Right renal pelvis (tissue), 4 donors: ENCODE measurements at places on chromosomes 5 and 9.

DNA sequence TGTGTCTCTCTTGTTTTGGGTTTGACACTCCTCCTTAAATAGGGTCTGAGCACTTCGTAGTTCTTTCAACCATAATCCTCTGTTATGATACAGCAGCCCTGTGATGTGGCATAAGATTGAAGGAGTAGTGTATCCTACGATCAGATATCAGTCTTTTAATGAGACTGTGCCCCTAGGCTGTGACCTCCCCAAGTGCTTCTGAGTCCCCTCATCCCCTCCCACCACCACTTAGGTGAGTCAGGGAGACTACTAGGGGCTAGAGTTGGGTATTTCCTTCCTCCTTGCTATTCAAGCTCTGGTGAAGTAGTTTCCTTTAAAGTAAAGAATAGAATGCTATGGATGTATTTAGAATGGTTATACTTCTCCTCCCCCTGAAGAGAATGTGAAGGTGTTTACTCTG is 637.2 kb upstream of the GRAMD2B start:
- DNase-seq, result no peak

- no peak for DNase-seq
Observed at GRCh38 chr5:143016777-143017516, 246.8 kb downstream of the ARHGAP26 start.

DNA sequence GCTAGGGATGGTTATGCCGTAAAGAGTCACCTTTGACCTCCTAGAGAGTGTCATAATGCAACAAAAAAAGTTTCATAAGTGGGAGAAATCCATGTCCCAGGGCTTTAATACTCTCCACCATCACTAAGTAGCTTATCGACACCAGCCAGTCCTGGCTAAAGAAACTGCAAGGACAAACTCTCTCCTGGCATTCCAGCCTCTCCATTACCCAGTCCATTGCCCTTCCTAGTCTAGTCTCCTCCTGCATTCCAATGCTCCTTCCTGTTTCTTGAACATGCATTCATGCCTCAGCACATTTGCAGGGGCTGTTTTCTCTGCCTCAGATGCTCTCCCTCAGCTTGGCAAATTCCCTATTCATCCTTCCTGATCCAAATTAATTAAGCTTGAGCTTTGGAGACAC is 364.1 kb downstream of the BRINP1 start:
- DNase-seq, result no peak

DNA sequence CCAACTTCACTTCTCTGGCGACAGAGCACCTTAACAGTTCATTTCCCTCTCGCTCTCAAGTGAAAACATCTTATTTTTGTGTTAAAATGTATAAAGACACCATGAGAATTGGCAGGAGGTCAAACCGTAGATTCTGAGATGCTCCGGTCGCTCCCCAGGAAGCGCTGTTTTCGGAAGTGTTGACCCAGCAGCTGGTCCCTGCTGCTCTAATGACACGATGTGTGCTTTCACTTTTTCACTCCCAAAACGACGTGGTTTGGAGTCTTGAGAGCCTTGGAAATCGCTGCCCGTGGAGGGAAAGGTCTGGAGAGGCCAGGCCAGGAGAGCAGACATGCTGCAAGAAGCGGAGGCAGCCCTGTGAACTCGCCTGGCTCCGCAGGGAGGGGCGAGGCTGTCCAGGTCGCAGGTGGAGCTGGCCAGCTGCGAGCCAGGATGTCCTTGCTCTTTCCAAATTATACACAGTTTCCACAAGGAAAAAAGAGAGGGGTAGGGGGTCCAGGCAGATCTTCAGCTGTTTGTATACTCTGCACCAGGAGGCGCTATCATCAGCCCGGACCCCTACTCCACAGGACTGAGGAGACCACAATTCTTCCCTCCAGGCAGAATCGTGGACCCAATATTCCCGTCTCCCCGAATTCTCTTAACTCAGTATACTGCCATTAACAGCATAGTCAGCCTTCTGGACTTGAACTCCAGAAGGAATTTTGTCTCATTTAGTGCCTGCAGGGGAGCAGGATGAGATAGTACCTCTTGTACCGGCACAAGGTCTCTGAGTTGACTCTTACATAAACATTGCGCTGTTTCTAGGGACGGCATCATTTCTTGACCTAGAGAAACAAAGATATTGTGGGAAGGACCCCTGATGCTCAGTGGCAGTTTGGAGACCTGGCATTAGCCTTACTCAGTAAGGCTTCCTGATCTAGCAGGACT is 248.6 kb upstream of the ANKRD55 start:
- peak; percentile 66 for DNase-seq

DNA sequence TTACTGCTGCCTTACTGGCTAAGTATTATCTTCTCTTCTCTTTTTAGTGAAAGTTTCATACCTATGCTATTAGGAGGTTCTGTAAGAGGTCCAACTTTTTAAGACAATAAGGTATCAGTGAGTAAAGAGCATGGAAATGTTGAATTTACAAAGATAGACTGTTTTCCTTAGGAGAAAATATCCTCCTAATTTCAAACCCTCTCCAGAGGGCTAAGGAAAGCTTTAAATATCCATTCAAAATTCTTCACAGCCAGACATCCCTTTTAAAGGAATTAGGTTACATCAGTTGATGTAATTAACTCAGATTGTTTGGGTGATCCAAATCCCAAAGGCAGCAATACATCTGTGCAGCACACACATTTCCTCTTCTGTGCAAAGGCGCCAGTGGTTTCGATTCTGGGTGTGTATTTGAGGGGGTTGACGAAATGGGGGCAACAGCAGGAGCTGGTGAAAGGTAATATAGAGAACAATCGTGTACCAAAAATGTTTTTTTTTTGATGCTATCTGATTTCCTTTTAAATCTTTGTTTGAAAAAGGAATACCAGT is 273.8 kb upstream of the RPS23 start:
- DNase-seq, result no peak

GRCh38 chr5:126651013-126651577 is 50.3 kb downstream of the PHAX start:
- DNase-seq, result no peak

- DNase-seq, result no peak
Observed at GRCh38 chr5:112960863-112961504, 15.6 kb upstream of the DCP2 start.

- no peak for DNase-seq
Observed at GRCh38 chr5:112385566-112385965, 33.5 kb downstream of the EPB41L4A start.

GRCh38 chr9:93662952-93663572 is 86.7 kb downstream of the PHF2 start:
- no peak for DNase-seq

DNA sequence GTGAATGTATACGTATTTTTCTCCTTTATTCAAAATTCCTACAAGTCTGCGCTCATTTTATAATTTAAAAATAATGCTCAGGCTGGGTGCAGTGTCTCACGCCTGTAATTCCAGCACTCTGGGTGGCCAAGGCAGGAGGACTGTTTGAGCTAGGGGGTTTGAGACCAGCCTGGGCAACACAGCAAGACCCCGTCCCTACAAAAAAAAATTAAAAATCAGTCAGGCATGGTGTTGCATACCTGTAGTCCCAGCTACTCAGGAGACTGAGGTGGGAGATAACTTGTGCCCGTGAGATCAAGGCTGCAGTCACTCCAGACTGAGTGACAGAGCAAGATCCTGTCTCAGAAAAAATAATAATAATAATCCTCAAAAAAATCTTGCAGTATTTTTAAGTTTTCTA is 7.8 kb downstream of the UIMC1 start:
- DNase-seq, result no peak
